Upper lobe of right lung (tissue), 1 donor: ENCODE measurements at places on chromosomes 1 and 21.

DNA sequence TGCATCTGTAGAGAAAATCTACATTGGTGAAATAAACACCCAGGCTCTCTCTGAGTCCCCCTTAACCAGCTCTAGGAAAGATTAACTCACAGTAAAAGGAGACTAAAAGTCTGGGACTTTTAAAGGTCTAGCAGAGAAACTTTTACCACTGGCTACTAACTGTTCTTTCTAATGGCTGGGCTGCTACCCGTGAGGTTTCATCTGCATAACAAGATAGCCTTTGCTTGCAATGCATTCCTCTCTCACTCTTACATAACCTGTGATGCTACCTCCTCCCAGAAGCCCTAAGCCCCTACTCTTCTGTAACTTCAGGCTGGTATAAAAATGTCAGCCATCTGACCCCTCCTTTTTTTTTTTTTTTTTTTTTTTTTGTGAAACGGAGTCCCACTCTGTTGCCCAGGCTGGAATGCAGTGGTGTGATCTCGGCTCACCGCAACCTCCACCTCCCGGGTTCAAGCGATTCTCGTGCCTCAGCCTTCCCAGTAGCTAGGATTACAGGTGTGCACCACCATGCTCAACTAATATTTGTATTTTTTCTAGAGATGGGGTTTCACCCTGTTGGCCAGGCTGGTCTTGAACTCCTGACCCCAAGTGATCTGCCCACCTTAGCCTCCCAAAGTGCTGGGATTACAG lies 344.2 kb downstream of the RGS7 start:
- no peak for DNase-seq

DNA sequence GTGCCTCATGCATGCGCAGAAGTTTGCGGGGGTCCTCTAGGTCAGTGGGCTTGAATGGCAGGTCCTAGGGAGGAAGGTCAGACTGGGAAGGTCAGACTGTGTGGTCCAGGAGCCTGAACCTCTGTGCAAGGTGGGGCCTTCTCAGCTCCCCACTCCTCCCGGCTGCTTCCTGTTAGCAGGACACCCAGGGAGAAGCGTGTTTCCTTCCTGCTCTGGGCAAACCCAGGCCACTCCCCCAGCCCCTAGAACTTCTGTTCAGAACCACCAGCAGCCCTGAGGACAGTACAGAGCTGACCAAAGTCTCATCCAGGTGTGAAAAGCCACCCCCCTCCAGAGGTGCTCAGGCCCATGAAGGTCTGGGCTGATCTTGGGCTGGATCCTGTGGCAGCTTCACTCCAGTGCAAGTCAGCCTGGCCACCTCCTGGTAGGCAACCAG lies 29.9 kb downstream of the NAV1 start:
- no peak for DNase-seq

GRCh38 chr1:205293350-205294074 lies 28.0 kb downstream of the NUAK2 start:
- DNase-seq = no peak

- no peak for DNase-seq
Observed at GRCh38 chr1:163171826-163172225, 30.9 kb downstream of the RGS5 start.

DNA sequence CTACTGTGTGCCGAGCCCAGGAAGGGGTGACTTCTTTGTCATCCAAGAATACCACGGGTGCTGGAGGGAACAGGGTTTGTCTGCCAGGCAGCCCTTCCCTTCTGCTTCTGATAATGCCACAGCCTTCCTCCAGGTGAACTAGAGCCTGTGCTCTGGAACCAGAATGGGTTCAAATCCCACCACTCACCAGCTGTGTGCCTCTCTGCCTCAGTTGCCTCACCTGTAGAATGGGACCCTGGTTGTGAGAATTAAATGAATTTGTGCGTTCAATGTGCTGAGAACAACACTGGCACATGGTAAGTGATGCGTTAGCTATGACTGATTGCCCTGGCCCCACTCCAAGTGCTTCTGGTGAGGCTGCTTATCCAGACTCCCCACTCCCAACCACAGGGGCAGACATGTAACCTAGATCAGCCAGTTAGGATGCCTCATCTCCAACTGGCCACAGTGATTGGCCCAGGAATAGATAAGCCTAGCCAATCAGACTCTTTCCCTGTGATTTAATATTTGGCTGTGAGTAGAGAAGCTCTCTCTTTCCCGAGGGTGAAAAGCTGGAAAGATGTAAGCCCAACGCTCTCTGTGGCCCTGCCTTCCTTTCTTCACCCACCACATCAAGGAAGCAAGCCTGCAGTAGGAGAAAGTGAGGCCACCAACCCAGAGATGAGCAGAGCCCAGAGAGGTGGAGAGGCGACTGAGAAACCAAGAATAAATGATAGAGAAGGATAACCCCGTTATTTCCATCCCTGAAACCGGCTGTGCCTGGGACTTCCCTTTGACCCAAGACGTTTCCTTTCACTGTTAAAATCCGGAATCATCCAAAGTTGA lies 20.8 kb upstream of the LAPTM5 start:
- no peak for DNase-seq

DNA sequence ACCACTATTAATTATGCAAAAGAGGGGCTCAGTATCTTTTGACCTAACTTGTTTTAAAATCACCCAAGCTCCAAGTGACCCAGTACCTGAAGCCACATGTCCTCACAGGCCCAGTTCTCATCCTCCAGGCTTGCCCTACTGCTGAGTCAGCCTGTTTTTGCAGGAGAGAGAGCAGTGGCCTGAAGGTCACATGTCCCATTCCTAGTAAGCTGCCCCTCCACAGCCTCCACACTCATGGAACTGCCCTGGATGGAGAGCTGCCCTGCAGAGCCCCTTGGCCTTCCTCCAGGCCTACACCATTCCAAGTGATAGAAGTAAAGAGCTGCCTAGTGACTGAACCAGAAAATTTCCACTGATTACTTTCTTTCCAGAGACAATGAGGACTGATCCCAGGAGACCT lies 139.8 kb upstream of the ST6GALNAC5 start:
- no peak for DNase-seq
